T-helper 17 cell (primary cell): ENCODE measurements at places on chromosomes 16 and 17. TPM values are rescaled to one million over a fixed set of nuclear protein-coding genes. Genes with fewer than 3 reads are reported as not detected.
A peak's percentile ranks its signal among the peaks of the same experiment; 100 is the strongest.

VAT1L gene
- total RNA-seq = not detected

DNA sequence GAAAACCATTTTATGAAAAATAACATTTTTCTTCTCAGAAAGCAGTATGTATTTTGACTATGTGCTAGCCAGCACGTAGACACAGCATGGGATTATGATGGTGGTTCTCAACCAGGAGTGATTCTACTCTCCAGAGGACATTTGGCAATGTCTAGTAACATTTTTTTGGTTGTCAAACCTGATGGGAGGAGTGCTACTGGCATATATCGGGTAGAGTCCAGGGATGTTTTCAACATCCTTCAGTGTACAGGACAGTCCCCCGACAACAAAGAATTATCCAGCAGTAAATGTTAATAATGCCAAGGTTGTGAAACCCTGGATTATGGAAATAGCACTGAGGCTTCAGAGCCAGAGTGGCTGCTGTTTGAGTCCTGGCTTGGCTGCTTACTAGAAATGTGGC is 27.7 kb downstream of the AP2B1 start:
- no peaks in the 10 kb centered on the region for H3K4me1 ChIP-seq
- H3K27me3 ChIP-seq = no peaks in the 10 kb centered on the region
- no peak for DNase-seq

GRCh38 chr17:65172496-65173136 is 35.4 kb downstream of the RGS9 start:
- H3K4me3 ChIP-seq = no peak overlapping the region
- DNase-seq = no peak
- peak overlapping the region; percentile 32 for H3K27ac ChIP-seq
- no peaks in the 10 kb centered on the region for H3K36me3 ChIP-seq

KRT33B gene
- total RNA-seq = not detected

DNA sequence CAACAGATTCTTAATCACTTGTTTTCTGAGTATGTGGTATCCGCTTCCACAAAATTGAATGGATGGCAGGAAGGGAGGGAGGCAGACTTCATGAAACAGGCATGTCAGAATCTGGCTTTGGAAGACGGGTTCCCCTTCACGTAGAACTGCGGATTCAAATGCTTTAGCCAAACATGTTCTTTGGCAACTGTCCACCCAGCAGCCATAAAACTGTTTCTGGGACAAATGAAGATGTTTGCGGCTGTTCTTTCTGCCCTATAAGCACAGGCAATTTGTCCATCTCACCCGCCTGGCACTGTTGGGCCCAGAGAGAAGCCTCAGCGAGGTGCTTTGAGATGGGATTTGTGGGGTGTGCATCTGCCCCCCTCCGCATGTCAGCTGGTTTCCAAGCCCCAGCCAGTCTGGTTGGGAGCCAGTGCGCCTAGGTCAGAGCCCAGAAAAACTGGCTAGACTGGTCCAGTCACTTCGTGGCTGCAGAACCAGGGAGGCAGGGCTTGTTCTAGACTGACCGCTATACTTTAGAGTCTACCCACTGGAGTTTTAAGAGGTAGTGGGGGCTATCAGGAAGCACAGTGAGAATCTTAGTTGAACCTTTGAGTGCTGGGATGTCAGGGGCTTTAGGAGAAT is 6.3 kb downstream of the CRHR1 start:
- DNase-seq = no peak
- H3K4me1 ChIP-seq = peaks cover 6% of the 10 kb centered on the region
- peaks cover 10% of the 10 kb centered on the region for H3K36me3 ChIP-seq
- H3K27me3 ChIP-seq = peaks cover 97% of the 10 kb centered on the region
- H3K4me3 ChIP-seq = no peak overlapping the region
- H3K27ac ChIP-seq = no peak overlapping the region

GRCh38 chr17:36133602-36134236 is 30.1 kb downstream of the CCL4 start:
- no peaks in the 10 kb centered on the region for H3K4me1 ChIP-seq
- no peak overlapping the region for H3K27ac ChIP-seq
- peaks cover 82% of the 10 kb centered on the region for H3K27me3 ChIP-seq
- DNase-seq = no peak

CCDC200 gene
- total RNA-seq = 0.60 TPM

DNA sequence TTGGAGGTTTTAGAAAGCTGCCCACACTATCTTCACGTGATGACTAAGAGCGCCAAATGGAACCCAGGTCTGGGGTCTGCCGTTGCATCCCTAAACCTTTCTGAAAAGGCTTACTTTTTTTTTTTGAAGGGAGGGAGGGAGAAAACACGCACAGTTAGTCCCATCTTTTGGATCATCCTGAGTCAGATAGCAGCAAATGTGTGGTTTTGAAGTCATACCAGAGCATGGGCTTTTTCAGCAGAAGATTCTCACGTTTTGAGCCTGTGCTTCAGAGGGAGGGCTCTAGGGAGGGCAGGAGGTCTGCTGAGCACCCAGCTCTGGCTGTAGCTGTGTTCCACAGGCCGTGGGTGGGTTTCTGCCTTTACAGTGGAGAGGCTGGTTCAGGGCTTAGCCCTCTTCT is 194.7 kb downstream of the SNX29 start:
- peaks cover 5% of the 10 kb centered on the region for H3K36me3 ChIP-seq
- H3K27me3 ChIP-seq = no peaks in the 10 kb centered on the region
- no peak overlapping the region for H3K4me3 ChIP-seq
- H3K27ac ChIP-seq = no peak overlapping the region
- peaks cover 12% of the 10 kb centered on the region for H3K4me1 ChIP-seq

GRCh38 chr17:37212179-37212578 is 163.6 kb upstream of the C17orf78 start:
- no peak for DNase-seq
- no peaks in the 10 kb centered on the region for H3K27me3 ChIP-seq
- no peak overlapping the region for H3K27ac ChIP-seq
- H3K4me1 ChIP-seq = peaks cover 2% of the 10 kb centered on the region
- peaks cover 2% of the 10 kb centered on the region for H3K36me3 ChIP-seq
- no peak overlapping the region for H3K4me3 ChIP-seq

DNA sequence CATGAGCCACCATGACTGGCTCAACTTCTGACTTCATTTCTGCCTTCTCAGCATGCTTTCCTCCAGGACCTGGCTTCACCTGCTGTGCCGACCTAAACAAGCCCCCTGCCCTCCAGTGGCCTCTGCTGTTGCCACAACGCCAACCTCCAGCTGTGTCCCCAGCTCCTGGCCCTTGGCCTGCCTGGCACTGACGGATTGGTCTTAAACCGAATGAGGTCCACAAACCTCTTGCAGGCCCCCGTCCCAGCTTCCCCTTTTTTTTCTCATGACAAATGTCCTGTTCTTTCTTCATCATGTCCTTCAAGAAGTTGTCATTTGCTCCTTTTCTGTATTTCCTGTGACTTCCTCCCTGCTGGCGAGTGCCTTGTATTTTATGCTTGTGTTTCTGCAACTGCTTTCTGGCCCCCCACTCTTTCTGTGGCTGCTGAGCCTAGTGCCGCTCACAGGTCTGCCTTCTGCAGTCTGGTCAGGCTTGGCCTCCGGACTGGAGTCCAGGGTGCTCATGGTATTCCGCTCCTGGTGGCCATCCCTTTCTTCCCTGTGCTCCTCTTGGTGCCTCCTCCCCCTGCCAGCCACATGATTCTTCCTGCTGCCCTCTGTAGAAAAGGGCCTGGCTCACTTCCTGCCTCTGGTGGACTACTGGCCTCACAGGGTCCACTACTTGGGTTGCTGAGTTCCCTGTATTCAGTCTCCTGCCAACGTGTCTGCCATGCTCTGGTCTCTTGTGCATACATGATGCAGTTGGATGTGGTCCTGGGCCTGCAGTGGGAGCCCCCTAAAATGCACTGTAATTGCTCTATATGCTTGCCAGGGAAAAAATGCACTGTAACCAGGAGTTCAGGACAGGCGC is 2.9 kb downstream of the ATP6V0C start:
- no peaks in the 10 kb centered on the region for H3K27me3 ChIP-seq
- H3K27ac ChIP-seq = peak overlapping the region; percentile 95

DNA sequence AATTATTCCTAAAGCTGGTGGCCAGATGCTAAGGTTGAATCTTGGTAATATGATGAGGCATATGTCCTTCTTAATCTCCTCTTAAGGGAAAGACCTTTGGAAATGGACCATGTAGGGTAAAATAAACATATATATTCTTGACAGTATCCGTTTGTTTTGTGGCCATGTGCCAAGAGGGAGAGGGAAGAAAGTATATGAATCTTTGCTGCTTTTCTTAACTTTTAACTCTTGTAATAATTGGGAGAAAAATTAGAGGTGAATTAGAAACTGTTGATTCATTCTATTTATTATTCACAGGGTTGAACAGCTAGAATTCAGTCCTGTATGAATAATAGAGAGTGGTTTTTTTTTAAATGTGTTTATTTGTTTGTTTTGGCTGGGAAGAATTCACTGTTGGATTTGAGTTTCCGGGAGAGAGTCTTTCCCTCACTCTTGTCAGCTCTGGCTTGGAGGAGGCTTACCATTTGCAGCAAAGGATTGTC is 31.6 kb downstream of the AATF start:
- no peak for DNase-seq
- no peak overlapping the region for H3K4me3 ChIP-seq
- no peaks in the 10 kb centered on the region for H3K27me3 ChIP-seq
- no peak overlapping the region for H3K27ac ChIP-seq
- H3K4me1 ChIP-seq = peaks cover 42% of the 10 kb centered on the region

DNA sequence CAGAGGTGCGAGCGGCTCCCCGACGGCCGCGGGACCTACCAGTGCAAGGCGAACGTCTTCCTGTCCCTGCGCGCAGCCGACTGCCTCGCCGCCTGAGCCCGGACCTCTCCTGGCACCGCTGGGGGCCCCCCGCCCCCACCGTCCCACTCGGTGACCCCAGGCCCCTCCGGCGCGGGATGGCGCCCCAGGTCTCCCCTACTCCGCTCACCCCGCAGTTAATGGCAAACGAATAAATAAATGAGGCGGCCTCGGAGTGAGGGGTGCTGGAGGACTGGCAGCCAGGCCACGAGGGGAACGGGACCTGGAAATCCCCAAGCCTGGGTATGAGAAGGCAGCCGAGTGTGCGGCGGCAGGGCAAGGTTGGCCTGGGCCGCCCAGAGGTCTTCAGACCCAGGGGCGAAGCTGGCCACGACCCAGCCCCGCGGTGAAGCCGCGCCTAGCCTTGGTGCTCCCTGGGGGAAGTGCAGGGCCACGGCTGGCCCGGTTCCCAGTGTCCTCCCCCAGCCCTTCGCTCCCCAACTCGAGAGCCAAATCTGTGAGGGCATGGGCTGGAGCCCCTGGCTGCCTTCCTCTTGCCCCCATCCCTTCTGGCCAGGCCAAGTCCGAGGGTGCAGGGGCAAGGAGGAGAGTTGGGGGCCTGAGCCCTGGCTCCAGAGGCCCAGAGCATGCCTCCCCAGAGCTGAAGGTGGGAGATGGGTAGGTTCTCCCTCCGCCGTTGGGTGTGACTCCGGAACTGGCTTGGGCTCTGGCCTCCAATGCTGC is 796 bp downstream of the NPB start:
- no peak for DNase-seq
- H3K36me3 ChIP-seq = peaks cover 3% of the 10 kb centered on the region
- peaks cover 19% of the 10 kb centered on the region for H3K27me3 ChIP-seq
- H3K4me1 ChIP-seq = peaks cover 4% of the 10 kb centered on the region
- no peak overlapping the region for H3K27ac ChIP-seq
- peak overlapping the region; percentile 39 for H3K4me3 ChIP-seq

SLC16A5 gene
- 11.7 TPM for total RNA-seq

DNA sequence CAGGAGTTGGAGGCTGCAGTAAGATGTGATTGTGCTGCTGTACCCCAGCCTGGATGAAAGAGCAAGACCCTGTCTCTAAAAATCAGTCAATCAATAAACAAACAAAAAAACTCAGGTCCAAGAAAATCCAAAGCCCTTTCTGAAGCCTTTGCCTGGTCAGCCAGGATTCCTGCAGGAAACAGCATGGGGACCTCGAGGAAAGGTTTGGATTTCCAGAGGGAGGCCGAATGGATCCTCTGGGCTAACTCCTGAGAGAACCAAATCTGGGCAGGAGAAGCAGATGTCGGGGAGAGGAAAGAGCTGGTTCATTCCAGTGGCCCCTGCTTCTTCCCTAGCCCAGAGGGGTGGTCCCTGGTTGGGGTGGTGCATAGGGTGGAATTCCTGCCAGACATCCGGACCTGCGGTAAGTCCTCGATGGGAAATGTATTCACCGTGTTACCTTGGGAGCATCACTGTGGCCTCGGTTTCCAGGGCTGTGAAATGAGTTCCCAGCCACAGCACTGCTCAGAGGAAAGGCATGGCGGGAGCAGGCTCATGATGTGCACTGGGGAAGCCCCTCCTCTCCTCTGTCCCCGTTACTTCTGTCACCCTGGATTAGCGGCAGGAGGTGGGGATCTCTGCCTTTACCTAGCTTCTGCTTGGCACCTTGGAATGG is 75.1 kb downstream of the CYLD start:
- no peak for DNase-seq
- peaks cover 7% of the 10 kb centered on the region for H3K27me3 ChIP-seq
- no peak overlapping the region for H3K27ac ChIP-seq

CLEC18B gene
- 2.4 TPM for total RNA-seq

DNA sequence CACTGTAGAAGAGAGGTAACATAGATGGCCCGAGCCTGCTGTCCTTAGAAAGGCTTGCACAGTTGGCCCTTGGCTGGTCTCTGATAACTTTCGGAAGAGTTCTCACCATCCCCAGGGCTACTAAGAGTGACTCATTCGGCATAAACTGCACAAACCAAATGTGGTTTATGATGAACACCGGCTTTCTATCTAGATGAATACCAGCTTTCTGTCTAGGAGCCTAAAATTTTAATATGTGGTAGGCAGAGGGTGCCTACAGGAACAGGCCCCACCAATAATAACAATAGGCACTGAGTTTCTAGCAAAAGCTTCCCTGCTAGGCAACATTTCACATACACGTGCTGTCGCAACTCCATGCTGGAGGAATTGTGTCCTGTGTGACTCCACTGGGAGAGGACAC is 15.4 kb downstream of the CNOT1 start:
- H3K36me3 ChIP-seq = no peaks in the 10 kb centered on the region
- no peak overlapping the region for H3K4me3 ChIP-seq
- H3K4me1 ChIP-seq = peaks cover 24% of the 10 kb centered on the region
- peak overlapping the region; percentile 77 for H3K27ac ChIP-seq
- DNase-seq = no peak

CLEC19A gene
- not detected for total RNA-seq

DNA sequence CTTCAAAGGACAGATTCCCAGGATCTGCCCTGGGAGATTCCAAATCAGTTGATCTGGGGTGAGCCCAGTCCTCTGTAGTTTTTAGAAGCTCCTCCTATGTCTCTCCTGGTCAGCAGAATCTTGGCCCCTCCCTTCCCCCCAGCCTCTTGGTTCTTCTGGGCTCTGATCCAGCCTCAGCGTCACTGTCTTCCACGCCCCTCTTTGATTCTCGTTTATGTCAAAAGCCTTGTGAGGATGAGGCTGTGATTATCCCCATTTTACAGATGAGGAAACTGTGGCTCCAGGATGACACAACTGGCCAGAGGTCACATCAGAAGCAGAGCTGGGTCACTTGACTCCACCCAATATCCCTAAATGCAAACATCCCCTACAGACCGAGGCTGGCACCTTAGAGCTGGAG is 840 bp upstream of the CDH5 start:
- H3K4me1 ChIP-seq = peaks cover 19% of the 10 kb centered on the region
- H3K27me3 ChIP-seq = peaks cover 61% of the 10 kb centered on the region
- no peak overlapping the region for H3K4me3 ChIP-seq
- DNase-seq = no peak

DNA sequence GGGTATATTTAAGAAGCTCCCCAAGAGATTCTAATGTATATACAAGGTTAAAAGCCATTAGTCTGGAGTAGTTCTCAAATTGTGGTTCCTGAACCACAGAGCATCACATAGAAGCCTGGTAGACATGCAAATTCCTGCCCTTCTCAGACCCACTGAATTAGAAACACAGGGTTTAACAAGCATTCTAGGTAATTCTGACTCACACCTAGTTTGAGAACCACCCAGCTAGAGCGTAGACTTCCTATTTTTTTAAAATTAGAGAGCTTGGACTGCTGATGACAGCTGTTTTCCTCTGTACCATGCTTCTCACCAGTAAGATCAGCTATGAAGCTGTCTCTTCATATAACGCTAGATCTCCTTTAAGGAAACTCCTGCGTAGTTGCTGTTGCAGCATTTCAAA is 50.6 kb downstream of the HS3ST3B1 start:
- DNase-seq = no peak
- no peaks in the 10 kb centered on the region for H3K36me3 ChIP-seq
- no peak overlapping the region for H3K4me3 ChIP-seq
- peak overlapping the region; percentile 10 for H3K27ac ChIP-seq
